Psoas muscle (tissue), 8 donors: ENCODE measurements at places on chromosomes 1 and 21.

GRCh38 chr1:115839029-115839678 lies 1.8 kb downstream of the NHLH2 start:
- peak overlapping the region; percentile 53 for H3K4me3 ChIP-seq
- H3K27me3 ChIP-seq: peaks cover 33% of the 10 kb centered on the region
- H3K4me1 ChIP-seq: peaks cover 11% of the 10 kb centered on the region
- H3K27ac ChIP-seq: no peak overlapping the region
- H3K36me3 ChIP-seq: no peaks in the 10 kb centered on the region
- peak; percentile 31 for DNase-seq

DNA sequence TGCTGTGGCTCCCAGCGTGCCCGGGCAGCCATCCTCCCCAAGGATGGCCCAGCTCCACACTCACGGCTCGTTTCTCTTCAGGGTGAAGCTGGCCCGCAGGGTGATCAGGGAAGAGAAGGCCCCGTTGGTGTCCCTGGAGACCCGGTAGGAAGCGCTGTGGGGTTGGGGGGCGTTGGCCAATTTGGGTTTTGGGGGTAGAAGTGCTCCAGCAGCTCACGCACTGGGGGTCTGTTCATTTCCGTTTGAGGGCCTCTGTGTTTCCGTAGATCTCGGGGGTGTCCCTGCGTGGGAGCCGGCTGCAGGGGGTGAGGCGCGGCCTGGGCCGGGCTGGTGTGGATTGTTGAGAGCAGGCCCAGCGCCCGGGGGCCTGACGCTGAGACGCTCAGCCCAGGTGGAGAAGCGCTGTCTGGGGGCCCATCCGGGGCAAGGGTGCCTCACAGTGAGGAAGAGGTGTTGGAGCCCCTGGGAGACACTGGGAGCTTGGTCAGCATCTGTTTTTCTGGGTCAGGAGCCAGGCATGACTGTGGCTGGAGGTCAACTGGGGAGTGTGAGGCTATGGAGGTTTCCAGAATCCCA lies 12.6 kb downstream of the COL6A1 start:
- H3K27me3 ChIP-seq: no peaks in the 10 kb centered on the region
- peak; percentile 16 for DNase-seq
- no peak overlapping the region for H3K4me3 ChIP-seq
- H3K4me1 ChIP-seq: no peaks in the 10 kb centered on the region

DNA sequence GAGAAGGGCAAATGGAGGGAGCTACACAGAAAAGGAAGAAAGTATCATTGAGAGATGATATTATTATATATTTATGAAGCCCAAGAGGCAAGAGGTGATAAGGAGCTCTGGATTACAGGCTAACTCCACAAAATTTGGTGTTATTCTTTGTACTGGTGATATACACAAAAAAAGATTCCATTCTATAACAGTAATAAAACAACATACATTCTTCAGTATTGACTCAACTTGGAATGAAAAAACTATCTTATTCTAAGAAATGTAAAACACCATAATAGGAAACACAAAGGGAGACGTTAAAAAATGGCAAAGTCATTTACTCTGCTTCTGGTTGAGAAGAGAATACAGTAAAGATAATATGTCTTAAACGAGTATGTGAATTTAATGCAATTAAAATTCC lies 99.4 kb downstream of the TEX35 start:
- H3K36me3 ChIP-seq: no peaks in the 10 kb centered on the region
- no peak overlapping the region for H3K4me3 ChIP-seq
- no peaks in the 10 kb centered on the region for H3K4me1 ChIP-seq
- H3K27ac ChIP-seq: no peak overlapping the region
- no peak for DNase-seq

- no peak overlapping the region for H3K27ac ChIP-seq
- no peak for DNase-seq
- H3K27me3 ChIP-seq: no peaks in the 10 kb centered on the region
- no peaks in the 10 kb centered on the region for H3K4me1 ChIP-seq
These were observed 143.7 kb downstream of the ST6GALNAC5 start for GRCh38 chr1:77010937-77011336.

- H3K27ac ChIP-seq: no peak overlapping the region
- H3K4me3 ChIP-seq: no peak overlapping the region
- peak; percentile 72 for DNase-seq
- H3K4me1 ChIP-seq: peaks cover 18% of the 10 kb centered on the region
- H3K36me3 ChIP-seq: no peaks in the 10 kb centered on the region
- H3K27me3 ChIP-seq: no peaks in the 10 kb centered on the region
These were observed 2.8 kb upstream of the EYA3 start for GRCh38 chr1:28091043-28091781.

- peaks cover 30% of the 10 kb centered on the region for H3K4me1 ChIP-seq
- no peaks in the 10 kb centered on the region for H3K36me3 ChIP-seq
- no peaks in the 10 kb centered on the region for H3K27me3 ChIP-seq
- no peak overlapping the region for H3K27ac ChIP-seq
These were observed 97.4 kb downstream of the PATJ start for GRCh38 chr1:61839679-61840078.

- H3K27me3 ChIP-seq: no peaks in the 10 kb centered on the region
- no peaks in the 10 kb centered on the region for H3K4me1 ChIP-seq
- DNase-seq: no peak
- H3K27ac ChIP-seq: no peak overlapping the region
- H3K36me3 ChIP-seq: no peaks in the 10 kb centered on the region
These were observed 469.8 kb downstream of the NCAM2 start for GRCh38 chr21:21468003-21468402.

GRCh38 chr1:155871390-155871789 lies 12.0 kb downstream of the SYT11 start:
- no peak for DNase-seq
- H3K4me1 ChIP-seq: no peaks in the 10 kb centered on the region
- no peaks in the 10 kb centered on the region for H3K36me3 ChIP-seq

DNA sequence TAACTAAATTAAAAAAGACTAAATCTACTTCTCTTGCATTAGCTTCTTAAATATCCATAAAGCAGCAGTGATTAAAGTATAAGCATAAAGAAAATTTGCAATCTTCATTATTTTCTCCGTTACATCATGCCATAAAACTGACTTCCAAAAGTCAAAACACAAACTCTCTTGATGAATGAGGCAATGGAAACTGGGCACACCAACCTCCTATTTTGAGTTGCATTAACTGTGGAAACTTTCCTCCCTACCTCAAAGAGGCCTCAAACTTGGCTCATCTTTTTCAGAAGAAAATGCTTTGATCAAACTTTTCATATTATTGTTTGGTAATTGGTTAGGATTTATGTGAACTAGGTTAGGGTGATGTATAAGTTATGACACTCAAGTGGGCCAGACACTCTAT lies 4.1 kb upstream of the BTG3 start:
- H3K27me3 ChIP-seq: peaks cover 9% of the 10 kb centered on the region
- H3K27ac ChIP-seq: no peak overlapping the region
- no peaks in the 10 kb centered on the region for H3K4me1 ChIP-seq
- no peak for DNase-seq
- H3K4me3 ChIP-seq: no peak overlapping the region
- H3K36me3 ChIP-seq: no peaks in the 10 kb centered on the region

- no peaks in the 10 kb centered on the region for H3K4me1 ChIP-seq
- H3K27ac ChIP-seq: no peak overlapping the region
- H3K36me3 ChIP-seq: no peaks in the 10 kb centered on the region
- H3K4me3 ChIP-seq: no peak overlapping the region
- no peaks in the 10 kb centered on the region for H3K27me3 ChIP-seq
- DNase-seq: no peak
These were observed 8.6 kb downstream of the CLDN14 start for GRCh38 chr21:36471254-36471723.

GRCh38 chr1:43455213-43455889 lies 1.6 kb upstream of the HYI start:
- no peak for DNase-seq
- no peaks in the 10 kb centered on the region for H3K36me3 ChIP-seq
- no peaks in the 10 kb centered on the region for H3K27me3 ChIP-seq

GRCh38 chr1:214902636-214903320 lies 179.8 kb upstream of the KCNK2 start:
- no peak for DNase-seq
- no peak overlapping the region for H3K27ac ChIP-seq
- no peaks in the 10 kb centered on the region for H3K4me1 ChIP-seq
- H3K36me3 ChIP-seq: no peaks in the 10 kb centered on the region
- H3K27me3 ChIP-seq: no peaks in the 10 kb centered on the region
